Stimulated activated CD4-positive, alpha-beta T cell treated with anti-CD3 and anti-CD28 coated beads, Interleukin-4, amount 100 ng/mL, for 4 hours (primary cell): ENCODE measurements at places on chromosomes 6 and 20.

- DNase-seq, result no peak
These were observed 188.1 kb downstream of the FOXC1 start for GRCh38 chr6:1797801-1798200.

- DNase-seq, result no peak
These were observed 171.3 kb downstream of the FAXC start for GRCh38 chr6:99178168-99178567.

DNA sequence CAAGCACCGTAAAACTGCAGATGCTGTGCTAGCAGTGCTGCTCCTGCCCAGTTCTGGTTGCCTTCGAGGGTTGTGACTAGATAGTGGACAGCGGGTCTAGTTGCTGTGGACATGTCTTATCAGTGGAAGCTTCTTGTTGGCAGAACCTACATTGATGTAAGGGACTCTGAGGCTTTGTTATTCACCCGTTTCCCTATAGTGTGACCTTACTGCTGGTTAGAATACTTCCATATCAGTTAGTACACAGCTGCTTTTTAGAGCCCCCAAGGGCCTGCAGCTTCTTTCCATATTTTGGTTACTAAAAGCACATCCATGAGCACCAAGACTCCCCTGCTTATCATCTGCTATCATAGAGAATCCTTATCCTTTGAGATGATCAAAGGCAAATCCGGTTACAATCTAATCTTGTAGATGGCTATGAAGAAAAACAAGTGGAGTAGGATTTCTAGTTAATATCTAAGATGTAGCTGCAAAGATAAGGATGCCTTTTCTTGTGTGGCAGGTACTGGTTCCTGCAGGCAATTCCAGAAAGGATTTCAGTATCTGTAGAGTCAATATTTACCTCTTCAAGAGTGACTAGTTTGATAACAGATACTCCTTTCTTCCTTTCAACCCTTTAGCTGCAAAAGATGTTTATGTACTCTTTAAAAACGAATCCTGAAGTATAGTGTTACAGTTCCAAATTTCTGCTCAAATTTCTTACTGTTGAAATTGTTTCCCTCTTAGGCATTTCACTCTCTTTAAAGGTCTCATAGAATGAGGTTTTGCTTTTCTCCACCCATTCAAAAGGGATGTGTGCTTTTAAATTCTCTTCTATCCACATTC, 163.6 kb downstream of the JARID2 start:
- no peak for DNase-seq

- no peak for DNase-seq
These were observed 150.0 kb downstream of the CDC5L start for GRCh38 chr6:44537306-44538049.

DNA sequence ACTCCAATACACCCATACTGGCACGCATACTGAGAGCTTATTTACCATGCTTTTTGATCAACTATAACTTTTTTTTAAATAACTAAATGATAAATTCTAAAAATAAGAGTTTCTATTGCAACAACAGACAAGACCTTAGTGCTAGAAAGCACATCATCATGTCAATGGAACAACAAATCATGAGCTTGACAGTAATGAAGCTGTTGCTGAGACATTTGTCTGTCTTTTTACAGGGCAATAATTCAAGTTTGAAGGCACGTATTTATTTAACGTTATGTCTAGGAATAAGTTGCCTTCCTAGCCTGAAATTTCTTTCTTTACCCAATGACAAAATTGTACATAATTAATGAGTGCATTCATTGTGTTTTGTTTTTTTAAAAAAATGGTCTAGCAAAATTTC, 299.2 kb downstream of the EYA4 start:
- no peak for DNase-seq

- DNase-seq, result no peak
These were observed 110.2 kb upstream of the CST7 start for GRCh38 chr20:24838546-24839535.

GRCh38 chr6:148898376-148899014, 151.7 kb downstream of the UST start:
- DNase-seq, result no peak

DNA sequence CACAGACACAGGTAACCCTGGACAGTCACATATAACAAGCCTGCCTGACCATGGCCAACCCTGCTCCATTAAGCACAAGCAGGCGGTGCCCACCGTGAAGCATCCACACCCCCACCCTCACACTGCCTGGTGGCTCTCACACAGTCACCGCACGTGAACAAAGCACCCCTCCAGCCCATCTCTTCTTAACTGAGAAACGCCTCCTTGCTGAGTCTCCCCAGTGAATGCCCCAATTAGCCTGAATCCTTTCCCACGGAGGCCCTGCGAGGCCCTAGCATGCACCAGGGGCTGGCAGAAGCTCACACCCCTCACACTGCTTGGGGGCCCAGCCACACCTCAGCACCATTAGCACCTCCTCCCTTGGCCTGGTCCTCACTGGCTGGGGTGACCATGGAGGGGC, 72.3 kb downstream of the GRM4 start:
- no peak for DNase-seq

- no peak for DNase-seq
These were observed 52.6 kb upstream of the CD93 start for GRCh38 chr20:23138682-23139081.

- no peak for DNase-seq
These were observed 393.1 kb downstream of the SMOC2 start for GRCh38 chr6:168834042-168834587.

GRCh38 chr6:4805553-4806336, 29.5 kb downstream of the CDYL start:
- DNase-seq, result no peak

GRCh38 chr6:34005901-34006531, 139.9 kb downstream of the GRM4 start:
- no peak for DNase-seq

DNA sequence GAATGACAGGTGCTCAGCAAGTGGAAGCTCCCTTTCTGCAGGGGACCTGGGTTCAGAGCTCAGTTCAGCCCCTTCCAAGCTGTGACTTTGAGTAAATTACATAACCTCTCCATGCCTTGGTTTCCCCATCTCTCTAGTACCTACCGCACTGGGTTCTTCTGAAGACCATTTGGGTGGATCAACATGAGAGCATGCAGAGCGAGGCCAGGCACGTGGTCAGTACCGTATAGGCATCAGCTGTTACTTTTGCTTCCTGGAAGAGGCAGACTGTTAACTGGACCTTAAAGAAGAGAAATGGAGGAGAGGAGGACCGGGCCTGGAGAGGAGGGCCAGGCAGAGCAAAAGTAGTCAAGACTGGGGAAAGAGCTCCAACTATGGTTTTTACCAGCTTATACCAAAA, 1.7 kb upstream of the MYLK2 start:
- DNase-seq, result no peak

- DNase-seq, result no peak
These were observed 169.0 kb downstream of the UST start for GRCh38 chr6:148915810-148916209.

DNA sequence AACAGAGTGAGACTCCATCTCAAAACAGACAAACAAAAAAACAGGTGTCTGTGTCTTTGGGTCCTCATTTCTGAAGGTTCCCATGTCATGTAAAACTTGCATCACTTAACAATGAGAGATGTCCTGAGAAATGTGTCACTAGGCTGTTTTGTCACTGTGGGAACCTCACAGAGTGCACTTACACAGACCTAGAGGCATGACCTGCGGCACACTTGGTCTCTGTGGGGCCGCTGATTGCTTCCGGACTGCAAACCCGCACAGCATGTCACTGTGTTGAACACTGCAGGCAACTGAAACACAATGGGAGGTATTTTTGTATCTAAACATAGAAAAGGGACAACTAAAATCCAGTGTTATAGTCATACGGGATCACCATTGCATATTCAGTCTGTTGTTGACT, 42.3 kb upstream of the TMEM181 start:
- DNase-seq, result no peak
